Left cardiac atrium (tissue), 4 donors: ENCODE measurements at places on chromosomes 1 and 21. TPM values are rescaled to one million over a fixed set of nuclear protein-coding genes. Genes with fewer than 3 reads are reported as not detected.

DNA sequence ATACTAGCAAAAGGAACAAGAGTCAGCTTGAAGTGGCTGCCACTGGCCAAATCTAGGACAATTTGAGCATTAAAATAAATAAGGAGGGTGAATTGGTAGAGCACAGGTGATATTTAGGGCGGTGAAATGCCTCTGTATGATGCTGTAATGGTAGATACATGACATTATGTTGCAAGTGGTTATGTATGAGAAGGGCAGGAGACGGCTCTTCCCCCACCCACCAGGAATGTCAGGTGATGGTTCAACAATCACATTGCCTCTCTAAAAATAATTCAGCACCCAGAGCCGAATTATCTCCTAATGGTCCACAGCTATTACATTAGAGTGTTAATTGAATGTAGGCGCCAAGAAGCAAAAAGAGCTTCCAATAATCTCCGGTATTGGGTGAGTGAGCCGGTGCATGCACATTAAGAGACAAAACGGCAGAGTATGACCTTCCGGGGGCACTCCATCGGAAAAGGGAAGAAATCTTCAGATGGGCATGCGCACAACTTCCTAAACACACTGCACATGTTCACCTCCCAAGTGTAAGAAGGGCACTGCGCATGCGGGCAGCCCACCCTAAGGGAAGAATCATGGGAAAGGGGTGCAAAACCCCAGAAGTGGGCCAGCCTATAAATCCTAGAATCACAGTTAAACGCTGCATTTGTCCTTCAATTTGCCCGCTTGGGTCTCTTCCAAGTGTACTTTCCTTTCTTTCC is 6.8 kb upstream of the IFNAR1 start:
- no peak for DNase-seq

- DNase-seq, result no peak
Observed at GRCh38 chr1:203528063-203528462, 34.1 kb downstream of the OPTC start.

DNA sequence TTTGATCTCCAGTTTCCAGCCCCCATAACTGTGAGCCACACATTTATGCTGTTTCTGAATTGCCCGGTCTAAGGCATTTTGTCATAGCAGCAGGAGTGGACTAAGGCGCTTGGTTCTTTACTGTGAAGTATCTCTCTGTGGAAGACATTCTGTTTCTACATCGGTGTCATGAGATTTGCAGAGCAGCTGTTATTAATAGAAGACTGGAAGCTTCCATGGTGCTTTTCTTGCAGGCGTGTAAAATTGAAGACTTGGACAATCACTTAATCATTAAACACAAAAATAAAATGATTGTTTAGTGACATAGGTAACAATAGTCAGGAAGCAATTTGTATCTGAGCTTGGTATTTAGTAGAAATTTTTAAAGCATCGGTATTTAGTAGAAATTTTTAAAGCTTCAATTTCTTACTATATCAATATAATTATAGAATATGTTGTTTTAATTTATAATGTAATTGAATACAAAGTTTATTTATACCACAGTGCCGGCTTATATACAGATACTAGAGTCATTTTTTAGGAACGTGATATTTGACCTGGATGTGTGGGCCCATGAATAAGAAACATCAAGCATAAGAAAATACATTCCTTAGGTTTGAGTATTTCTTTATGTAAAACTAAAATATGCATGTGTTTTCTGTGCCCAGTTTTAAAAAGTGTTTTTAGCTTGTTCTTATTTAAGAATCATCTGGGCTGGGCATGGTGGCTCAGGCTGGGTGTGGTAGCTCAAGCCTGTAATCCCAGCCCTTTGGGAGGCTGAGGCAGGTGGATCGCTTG is 60.6 kb upstream of the COL6A1 start:
- DNase-seq, result no peak

DNA sequence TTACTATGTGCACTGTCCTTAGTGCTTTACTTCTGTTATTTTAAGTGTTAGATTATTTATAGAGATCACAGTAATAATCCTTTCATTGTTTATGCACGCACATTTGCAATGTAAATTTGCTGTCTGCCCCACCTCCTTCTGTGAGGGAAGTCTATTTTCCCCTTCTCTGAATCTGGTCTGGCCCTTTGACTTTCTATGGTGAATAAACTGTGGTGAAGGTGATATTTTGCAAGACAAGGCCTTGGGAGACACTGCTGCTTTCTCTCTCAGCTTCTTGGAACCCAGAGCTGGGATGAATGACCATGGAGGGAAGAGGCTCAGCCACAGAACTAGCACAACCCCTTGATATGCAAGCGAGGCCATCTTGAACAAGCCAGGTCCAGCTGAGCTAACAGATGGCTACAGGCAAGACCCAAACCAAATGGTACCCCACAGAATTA is 156.3 kb downstream of the ST6GALNAC3 start:
- no peak for DNase-seq

Gene NTPCR
- 46.4 TPM for total RNA-seq

DNA sequence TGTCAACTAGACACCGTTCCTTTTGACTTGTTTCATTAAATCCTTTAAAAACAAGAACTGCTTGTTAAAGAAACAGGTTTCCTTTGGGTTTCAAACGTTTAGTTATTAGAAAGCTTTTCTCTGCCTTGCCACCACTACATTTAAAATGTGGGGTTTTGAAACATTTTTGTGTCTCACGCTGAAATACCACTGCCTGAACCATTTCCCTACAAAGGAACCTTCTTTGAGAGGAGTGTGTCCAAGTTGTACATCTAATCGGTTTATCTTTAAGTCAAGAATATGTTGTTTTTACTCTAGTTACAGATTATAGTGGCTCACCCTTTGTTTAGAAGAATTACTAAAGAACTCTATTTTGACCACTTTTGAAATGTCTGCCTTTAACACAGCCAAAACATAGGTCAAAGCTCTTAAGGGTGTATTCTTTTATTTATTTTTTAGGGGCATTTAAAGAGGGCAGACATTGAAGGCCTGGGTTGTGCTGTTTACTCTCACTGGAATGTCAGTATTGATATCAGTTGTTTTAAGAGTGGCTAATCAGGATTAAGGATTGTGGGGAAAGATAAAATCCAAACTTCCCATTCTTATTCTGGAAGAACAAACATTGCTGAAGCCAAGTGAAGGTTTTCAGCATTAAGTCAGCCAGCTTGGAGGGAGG is 143.4 kb downstream of the GALNT2 start:
- no peak for DNase-seq

Gene CFHR2
- total RNA-seq, result not detected

Gene TMCO4
- total RNA-seq, result 9.0 TPM

GRCh38 chr1:201269900-201270410 is 13.4 kb upstream of the PKP1 start:
- no peak for DNase-seq

DNA sequence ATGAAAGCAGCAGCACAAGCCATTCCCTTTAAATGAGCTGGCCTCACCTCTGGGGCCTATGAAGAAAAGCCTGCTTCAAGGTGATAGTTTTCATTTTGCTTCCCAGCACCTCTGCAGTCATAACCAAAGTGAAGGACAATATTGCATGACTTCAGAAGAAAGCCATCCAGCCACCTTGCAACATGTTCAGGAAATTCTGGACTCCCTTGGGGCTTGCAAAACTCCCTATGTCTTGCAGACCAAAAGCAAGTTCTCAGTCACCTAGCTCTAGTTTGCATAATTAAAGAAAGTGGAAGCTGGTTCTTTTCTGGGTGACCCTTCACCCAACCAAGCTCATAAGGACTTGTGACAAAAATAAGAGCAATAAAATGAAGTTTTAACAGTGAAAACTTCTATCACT is 87.6 kb downstream of the GFI1 start:
- no peak for DNase-seq

DNA sequence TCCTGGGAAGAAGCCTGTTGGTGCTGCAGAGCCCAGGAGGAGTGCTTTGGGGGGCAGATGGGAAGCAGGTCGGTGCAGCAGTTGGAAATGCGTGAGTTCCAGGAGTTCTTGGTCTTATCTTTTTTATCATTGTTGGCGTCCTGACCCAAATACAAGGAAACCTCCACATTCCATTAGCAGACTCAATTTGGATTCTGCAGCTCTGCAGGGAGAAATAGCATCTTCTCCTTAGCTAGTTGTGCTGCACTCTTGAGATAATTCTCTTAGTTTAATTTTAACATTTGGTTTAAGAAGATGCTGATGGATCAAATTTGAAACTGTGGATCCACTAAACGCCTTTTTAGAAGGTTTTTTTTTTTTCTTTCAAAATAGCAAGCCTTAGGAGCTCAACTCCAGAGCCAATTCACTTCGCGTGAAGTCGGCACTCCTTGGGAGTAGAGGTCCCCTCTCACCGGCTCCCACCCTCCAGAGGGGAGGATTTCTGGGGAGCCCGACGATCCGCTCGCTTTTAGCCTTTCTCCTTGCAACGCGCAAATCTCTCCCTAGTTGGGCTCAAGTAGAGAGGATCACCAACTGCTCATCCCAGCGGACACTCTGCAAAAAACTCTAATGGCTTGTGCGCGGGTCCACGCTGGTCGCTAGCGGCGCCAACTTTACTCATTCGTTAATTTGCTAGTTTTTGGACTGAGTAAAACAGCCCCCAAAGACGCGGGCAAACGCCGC is 1.3 kb downstream of the PLD5 start:
- no peak for DNase-seq

GRCh38 chr1:22831729-22832413 is 121.2 kb downstream of the EPHB2 start:
- no peak for DNase-seq
